CD4-positive, alpha-beta T cell treated with Interleukin-17A for 4 hours (primary cell): ENCODE measurements at places on chromosomes 13 and 19.

DNA sequence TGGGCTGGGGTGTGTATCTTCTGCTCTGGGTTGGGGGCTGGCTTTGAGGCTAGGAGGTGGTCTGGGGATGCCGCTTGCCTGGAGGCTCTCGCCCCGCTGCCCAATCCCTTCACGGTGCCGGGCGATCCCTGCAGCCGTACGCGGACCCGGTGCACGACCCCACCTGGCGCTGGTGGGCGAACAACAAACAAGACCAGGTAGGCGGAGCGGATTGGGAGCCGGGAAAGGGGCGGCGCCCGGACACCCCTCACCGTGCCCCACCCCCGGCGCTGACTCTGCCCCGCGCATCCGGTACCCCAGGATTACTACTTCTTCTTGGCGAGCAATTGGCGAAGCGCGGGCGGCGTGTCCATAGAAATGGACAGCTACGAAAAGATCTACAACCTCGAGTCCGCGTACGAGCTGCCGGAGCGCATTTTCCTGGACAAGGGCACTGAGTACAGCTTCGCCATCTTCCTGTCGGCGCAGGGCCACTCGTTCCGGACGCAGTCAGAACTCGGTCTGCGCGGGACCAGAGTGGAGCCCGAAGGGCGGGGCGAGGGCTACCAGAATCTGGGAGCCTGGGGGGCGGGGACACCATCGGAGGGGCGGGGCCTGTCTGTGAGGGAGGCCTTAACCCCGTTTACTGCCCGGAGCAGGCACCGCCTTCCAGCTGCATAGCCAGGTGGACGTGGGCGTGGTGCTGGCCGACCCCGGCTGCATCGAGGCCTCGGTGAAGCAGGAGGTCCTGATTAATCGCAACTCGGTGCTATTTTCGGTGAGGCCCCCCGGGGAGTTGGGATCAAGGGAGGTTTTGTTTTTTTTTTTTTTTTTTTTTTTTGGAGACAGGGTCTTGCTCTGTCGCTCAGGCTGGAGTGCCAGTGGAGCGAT is 12.1 kb upstream of the PSMD8 start:
- DNase-seq: peak; percentile 83

DNA sequence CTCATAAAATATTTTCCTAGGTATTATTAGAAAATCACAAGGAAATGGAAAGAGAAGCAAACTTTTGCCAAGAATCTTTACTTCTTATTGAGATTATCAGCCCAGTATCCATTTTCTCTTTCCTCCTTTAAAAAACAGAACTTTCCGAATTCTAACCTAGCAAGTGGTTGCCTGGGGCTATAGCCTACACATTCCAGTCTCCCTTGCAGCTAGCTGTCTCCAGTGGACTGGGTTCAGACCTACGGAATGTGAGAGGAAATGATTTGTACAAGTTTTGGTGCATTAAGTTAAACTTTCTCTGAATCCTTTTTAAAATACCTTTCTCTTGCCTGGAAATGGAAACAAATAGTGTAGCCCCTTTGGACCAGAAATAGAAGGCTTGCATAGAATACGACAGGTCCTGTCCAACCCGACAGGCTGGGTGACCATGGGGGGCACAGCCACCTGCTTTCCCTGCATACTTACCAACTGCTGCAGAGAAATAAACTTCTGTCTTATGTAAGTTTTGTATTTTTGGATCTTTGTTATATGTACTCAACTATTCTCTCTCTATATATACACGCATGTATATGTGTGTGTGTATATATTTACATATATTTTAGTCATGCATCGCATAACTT is 185.9 kb downstream of the NALCN start:
- no peak for DNase-seq

GRCh38 chr13:109160887-109161669 is 531.7 kb downstream of the MYO16 start:
- DNase-seq: no peak

DNA sequence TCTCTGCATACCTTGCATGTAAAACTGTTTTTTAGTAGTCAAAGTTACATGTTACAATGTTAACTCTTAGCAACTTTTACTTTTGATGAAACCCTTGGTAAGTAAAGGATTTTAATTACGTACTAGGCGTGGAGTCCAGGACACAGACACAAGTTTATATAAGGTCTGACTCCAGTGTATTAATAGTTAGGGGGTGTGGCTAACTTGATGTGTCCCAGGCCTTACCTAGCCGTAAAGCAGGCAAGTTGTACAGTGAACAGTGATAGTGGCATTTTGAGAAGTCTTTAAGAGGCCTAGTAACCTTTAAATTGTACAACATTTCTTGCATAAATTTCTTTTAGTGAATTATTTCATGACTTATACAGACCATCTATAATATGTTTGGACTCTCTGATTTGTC is 5.9 kb downstream of the ZNF714 start:
- DNase-seq: no peak

- no peak for DNase-seq
Observed at GRCh38 chr13:44661936-44662335, 85.8 kb upstream of the TSC22D1 start.

DNA sequence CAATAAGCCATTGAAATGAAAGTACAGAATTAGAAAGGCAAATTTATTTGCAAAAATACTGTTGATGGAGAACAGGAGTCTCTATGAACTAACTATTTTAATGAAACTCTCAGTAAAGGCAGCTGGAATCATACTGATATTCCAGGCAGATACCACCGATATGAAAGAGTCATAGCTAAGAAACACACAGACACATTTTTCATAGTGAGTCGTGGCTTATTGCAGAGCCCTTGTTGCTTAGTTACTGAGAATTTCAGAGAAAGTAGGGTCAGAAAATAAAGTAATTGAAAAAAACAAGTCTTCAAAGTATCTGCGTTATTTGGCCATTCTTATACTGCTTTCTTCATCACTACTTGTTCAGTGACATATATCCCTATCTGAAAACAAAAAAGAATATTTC is 1890.9 kb downstream of the PCDH9 start:
- DNase-seq: no peak

- DNase-seq: no peak
Observed at GRCh38 chr19:756236-756635, 5.3 kb downstream of the MISP start.

- no peak for DNase-seq
Observed at GRCh38 chr13:99806671-99807070, 164.9 kb downstream of the ZIC5 start.

- no peak for DNase-seq
Observed at GRCh38 chr13:56687131-56687530, 453.6 kb upstream of the PRR20A start.

DNA sequence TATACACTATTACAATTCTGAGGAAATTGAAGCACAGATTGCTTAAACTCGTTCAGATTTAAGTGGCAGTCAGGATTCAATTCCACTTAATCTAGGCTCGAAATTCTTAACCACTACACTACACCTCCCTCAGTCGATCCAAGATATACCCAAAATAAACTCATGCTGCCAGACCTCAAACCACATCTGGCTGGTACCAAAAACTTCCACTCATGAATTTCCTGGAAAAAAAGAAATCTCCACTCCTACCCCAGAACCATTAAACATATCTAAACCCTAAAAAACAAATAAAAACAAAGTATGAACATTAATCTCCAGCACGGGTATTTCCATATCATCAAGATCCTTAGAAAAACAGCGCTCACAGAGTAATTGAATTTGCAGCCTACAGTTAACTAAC is 1.1 kb downstream of the ZFP30 start:
- no peak for DNase-seq

GRCh38 chr19:48190288-48190884 is 19.9 kb downstream of the ZSWIM9 start:
- peak; percentile 68 for DNase-seq

DNA sequence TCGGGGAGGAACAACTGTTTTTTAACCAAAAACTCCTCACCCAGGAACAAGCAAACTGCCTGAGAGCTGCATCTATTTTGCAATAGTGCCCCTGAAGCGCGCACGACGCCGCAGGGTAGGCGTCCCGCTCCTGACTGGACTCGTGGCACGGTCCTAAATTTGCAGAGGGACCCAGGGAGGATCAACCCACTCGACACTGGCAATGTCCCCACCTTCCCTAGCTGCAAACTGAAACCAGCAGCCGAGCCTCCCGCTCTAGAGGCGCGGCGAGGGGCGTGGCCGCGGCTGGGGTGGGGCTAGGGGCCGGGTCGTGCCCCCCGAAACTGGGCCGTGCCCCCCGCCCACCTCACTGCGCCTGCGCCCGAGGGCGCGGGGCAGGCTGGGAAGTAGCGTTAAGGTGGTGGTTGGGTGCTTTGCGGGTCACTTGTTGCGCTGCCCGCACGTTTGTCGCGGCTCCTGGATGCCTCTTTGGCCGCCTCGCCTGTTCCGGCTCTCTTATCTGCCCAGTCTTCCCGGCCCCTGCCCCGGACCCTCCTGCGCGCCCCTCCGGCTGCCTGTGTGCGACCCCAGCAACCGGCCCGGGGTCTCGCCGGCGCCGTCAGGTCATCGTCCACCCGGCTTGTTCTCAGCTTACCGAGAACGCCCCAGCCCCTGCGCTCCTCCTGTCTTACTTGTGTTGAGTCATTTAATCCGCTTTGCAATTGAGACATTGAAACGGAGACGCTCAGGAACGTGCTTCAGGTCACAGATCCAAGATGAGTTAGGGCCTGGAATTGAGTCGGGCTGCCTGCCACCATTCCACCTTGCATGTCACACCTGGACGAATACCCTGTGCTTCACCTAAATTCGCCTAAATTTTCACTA is 37.9 kb upstream of the LSM14A start:
- DNase-seq: peak; percentile 97

GRCh38 chr19:12695997-12696365 is 450 bp downstream of the FBXW9 start:
- peak; percentile 13 for DNase-seq

- no peak for DNase-seq
Observed at GRCh38 chr13:99005609-99006008, 27.7 kb upstream of the DOCK9 start.

GRCh38 chr13:43133792-43134191 is 110.4 kb downstream of the DNAJC15 start:
- DNase-seq: no peak

DNA sequence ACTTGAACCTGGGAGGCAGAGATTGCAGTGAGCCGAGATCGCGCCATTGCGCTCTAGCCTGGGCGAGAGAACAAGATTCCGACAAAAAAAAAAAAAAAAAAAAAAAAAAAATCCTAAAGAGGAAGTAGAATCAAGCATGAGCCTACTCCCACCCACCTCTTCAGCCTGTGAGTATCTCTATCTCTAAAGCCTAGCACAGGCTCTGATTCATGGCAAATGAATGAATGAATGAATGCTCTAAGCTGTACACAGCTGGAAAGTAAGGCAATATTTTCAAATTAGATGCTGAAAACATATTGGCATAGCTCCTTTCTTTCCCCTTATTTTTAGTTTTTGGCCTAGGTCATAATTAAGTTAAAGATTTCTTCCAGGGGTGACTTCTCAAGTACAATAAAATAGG is 35.7 kb upstream of the FAM216B start:
- no peak for DNase-seq

GRCh38 chr13:102373221-102373620 is 28.6 kb downstream of the FGF14 start:
- DNase-seq: no peak

DNA sequence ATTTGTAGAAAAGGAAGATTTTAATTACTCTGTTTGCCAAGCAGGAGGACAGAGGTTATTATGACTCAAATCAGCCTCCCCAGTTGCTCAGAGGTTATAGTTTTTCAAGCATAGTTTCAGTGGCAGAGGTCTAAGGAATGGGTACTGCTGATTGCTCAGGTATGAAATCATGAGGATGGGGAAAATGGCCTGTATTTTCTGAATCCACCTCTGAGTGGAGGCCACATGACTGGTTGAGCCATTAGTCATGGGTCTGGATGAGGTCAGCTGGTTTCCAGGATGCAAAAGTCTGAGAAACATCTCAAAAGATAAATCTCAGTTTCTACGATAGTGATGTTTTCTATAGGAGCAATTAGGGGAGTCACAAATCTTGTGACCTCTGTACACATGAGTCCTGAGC is 62.8 kb upstream of the CEACAM8 start:
- no peak for DNase-seq

DNA sequence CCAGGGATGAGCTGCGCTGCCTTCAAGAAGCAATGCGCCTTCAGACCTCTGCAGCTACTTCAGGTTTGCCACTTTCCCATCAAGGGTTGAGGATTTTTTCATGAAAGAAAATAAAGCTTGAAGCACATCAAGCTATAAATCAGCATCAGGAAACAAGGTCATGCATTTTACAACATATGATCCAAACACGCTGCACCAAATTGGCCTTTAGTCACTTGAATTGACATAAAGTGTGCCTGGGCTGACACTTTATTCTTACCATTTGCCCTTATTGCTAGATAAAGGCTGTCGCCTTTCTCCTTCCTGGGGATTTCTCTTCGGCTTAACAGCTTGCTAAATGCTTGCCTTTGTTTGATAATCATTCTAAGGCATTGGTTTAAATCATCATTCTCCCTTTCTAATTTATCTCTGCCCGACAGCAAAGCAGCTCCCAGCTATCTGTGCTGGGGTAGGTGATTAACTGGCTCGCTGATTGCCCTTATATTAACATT is 87.7 kb downstream of the LHFPL6 start:
- no peak for DNase-seq

GRCh38 chr19:13301627-13302334 is 151.6 kb downstream of the IER2 start:
- no peak for DNase-seq

DNA sequence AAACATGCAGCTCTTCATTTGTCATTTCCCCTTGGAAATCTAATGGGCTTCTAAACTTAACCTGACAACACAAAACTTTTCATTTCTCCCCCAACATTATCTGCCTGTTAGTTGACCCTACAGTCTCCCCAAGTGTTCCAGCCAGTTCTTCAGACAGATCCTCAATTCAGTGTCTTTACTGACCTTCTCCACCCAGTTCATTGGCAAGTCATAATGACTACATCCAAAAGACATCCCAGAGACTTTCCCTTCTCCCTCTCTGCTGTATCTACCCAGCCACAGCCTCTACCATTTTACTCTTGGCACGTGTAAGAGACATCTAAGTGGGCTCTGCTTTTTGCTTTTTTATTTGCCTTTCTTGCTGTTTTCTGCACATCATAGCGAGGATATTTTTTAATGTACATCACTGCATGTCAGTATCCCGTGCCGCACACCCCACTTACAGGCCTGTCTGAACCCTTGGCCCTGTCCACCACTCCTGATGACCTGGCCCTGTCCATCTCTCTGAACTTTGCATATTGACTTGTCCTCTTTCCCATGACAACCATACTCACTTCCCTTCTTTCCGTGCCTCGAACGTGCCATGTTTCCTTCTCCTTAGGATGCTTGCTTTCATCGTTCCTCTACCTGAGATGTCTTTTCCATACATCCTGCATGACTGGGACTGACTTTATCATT is 391.9 kb downstream of the IRS2 start:
- no peak for DNase-seq

DNA sequence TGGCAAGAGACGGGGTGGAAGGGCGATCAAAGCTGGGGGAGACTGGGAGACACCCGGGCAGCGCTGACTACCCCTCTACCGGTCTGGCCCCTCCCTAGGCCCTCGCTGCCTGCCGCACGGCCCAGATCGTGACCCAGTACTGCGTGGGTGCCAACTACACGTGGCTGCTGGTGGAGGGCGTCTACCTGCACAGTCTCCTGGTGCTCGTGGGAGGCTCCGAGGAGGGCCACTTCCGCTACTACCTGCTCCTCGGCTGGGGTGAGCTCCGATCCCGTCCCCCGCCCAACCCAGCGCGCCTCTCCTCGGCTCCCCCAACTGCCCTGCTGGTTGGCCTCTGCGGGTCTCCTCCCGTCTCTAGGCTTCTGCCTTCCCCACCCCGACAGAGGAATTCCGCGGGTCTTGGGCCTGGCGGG is 8.8 kb downstream of the GIPR start:
- peak; percentile 69 for DNase-seq
